ENCODE measurements at places on chromosomes 2 and 18.

DNA sequence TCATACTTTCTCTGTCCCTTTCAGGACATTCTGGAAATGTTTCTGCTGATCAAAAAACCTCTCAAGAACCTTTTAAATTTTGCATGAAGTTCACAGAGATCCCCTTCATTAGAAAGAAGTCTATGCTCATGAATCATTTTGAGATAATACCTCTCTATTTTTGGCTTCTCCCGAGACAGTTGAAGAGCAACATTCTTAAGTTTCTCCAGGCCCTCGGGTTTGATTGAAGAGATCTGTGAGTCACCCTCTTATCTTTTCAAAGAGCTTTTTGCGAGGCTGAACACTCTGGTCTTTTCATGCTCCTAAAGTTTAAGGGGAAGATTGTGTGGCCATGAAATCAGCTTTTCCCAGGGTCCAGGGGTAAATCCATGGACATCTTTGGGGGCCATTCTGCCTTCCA, 354.2 kb downstream of the FBXO15 start:
- DNase-seq: no peak

DNA sequence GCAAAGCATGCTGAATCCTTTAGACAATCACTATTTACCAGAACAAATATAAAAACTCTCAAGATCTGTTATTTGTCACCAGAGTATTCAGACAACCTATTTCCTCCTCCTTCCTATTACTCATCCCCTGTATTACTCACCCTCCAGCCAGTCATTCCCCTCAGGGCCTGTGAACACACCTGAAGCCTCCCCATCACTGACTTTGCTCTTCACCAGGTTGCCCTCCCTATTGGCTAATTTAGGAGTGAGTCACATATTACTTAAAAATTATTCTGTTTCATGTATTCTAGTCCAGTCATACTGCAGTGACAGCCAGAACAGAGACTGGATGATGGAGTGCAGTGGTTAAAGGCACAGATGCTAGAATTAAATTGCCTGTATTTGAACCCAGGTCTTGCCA, 3.7 kb upstream of the ATG16L1 start:
- DNase-seq: peak; percentile 78

DNA sequence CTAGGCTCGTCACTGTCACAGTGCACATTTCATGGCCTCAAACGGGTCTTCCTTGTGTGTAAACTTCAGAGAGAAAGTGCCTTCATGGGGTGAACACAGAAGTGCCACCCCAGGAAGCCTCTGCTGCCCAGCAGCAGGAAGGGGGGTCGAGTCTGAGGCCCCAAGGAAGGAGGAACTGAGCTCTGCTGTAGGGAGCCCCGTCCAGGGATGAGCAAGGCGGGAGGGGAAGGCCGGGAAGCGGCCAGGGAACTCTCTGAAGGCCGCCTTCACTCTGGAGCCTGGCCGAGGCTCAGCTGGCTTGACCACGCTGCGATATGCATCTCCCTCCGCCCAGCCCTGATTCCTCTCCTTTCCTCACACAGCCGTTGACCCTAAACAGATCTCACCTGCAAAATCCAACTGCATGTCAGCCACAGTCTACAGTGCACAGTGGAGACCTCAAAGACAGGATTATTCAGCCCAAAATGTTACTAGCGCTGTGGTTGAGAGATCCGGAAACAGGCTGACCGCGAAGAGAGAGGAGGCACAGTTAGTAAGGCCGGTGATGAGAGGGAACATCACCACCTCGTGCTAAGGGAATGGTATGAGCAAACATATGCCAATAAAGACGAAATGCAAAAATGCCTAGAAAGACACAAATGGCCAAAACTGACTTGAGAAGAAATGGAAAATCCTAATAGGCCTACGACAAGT, 34.2 kb upstream of the CTDP1 start:
- no peak for DNase-seq

GRCh38 chr2:225920621-225921220, 521.2 kb downstream of the NYAP2 start:
- no peak for DNase-seq

DNA sequence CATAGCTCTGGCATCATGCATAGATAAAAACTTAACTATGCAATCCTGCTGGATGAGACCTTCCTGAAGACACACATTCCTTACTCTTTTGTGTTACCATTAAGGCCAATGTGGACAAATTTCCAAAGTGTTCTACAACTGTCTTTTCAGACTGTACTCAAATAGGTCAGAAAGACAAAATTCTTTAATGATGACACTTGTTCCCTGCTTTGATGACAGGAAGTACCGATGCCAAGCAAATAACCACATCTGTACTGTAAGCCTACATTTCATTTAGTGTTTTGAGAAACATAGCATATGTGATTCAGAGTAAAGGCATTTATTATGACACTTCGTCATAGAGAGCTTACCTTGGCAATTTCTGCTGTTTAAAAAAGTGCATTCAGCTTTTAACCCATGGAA, 55.0 kb downstream of the PMAIP1 start:
- no peak for DNase-seq

DNA sequence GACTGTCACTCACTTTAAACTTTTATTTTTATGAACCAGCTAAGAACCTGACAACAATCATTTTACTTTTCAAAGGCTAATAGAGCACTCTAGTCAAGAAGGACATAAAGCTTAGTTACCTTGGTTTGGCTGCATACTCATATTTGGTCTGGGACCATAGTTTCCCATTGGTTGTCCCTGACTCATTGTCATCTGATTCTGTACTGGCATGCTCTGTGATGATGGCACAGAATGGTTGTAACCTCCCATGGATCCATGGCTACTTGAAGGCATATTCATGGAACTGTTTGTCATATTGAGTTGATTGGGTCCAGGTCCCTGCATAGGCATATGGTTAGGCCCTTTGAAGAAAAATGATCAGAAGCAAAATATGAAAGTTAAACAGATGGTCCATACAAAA, 37.9 kb downstream of the SS18 start:
- no peak for DNase-seq

GRCh38 chr2:207091176-207091575, 74.6 kb downstream of the KLF7 start:
- DNase-seq: no peak

DNA sequence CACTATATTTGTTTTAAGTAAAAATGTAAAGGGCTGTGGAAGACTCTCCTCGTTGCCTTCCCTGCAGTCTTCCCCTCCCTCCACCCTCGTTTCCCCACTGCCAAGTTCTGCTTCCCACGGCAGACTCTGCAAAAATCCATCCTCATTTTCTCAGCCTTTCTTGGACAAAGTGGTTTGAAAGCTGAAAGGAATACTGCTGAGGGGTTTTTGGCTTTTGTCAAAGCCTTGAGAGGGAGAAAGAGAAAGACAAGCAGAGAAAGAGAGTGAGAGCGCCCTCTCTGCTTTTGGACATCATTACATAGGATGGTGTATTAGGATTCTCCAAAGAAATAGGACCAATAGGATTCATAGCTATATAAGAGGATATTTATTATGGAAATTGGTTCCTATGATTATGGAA, 455.9 kb upstream of the SOX11 start:
- no peak for DNase-seq

DNA sequence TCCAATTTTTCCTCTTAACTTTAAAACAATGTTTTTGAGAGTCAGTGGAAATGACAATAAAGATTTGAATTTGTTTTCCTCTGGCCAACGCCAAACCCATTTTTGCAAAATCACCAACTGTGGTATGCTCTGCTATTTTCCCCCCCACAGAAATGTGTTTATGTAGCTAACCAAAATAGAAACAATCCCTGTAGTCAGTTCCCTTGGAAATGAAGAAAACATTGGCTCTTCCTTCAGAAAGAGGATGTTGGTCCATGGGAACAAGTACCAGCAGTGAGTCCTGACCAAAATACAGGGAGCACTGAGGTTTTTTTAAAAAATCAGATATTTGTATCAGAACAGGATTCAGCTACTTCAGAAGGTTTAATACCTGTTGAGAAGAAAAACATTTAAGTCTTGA, 65.3 kb downstream of the SLC40A1 start:
- DNase-seq: no peak

GRCh38 chr2:132383956-132384355, 32.6 kb upstream of the GPR39 start:
- DNase-seq: no peak

GRCh38 chr2:215577356-215577755, 141.5 kb upstream of the FN1 start:
- DNase-seq: no peak

GRCh38 chr2:122543815-122544214, 788.4 kb downstream of the TSN start:
- no peak for DNase-seq

DNA sequence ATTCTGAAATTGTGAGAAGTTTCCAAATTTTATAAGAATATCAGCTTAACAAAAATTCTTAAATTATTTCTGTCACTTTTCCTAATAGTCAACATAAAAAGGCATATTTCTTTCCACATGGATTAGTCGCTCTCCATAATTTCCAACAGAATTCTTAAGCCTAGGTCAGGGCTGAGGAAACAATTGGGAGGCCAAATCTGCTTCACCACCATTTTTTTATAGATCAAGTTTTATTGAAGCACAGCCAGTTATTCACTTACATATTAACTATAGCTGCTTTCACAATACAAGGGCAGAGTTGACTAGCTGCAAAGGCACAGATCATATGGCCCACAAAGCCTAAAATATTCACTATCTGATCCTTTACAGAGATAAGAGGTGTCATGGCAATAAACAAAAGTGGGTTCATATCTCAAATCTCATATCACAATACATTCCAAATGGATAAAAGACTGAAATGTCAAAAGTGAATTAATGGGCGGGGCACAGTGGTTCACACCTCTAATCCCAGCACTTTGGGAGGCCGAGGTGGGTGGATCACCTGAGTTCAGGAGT, 18.7 kb downstream of the MEMO1 start:
- no peak for DNase-seq

GRCh38 chr2:37617119-37617892, 54.1 kb downstream of the CDC42EP3 start:
- no peak for DNase-seq

DNA sequence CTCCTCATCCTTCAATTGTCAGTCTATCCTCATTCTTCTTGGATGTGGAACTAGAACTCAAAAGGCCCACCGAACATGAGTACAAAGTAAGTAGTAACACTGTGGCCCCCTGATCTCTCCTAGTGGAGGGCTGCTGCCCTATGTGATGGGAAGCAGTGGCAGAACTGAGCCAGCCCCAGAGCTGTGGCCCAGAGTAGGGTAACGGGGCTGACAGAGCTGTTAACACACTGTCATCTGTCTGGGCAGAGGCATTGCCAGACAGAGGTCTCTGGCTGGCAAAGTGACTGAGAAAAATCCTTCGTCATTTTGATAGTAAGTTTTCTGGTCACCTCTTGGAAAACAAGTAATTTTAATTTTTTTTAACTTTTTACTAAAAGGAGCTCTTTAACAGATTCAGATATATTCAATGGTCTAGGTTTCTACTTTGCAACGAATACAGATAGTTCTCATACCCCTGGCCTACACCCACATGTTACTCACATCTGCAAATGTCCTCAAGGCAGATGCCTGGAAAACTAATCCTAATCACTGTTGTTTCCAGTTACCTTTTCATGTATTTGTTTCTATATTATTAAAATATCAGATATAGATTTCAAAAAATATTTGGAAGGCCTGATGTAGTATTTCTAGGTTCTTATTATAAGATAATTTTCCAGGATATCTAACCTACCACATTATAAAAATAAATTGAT, 588.7 kb downstream of the CPS1 start:
- no peak for DNase-seq

- no peak for DNase-seq
Observed at GRCh38 chr2:108460345-108461037, 11.5 kb downstream of the GCC2 start.

DNA sequence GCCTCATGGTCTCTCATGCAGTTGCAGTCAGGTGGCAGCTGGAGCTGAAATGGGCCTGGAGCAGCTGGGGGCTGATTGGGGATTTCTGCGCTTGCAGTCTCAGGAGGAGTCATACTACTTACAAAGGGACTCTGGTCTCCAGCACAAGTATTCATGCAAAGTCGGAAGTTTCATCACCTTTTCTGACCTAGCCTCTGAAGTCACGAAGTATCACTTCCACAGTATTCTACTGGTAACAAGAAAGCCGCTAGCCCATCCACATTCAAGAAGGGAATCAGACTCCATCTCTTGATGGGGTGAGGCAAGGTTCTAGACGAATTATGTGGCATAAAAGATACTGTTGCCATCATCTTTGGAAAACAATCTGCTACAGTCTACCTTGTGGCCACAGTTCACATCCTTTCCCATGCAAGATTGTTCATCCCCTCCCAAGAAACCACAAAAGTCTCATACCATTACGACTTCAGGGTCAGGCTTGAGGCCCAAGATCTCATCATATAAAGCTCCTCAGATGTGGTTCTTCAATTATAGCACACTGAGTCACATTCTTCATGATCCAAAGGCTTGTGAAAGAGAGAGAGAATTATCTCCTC, 95.3 kb downstream of the SMC6 start:
- DNase-seq: peak; percentile 25

DNA sequence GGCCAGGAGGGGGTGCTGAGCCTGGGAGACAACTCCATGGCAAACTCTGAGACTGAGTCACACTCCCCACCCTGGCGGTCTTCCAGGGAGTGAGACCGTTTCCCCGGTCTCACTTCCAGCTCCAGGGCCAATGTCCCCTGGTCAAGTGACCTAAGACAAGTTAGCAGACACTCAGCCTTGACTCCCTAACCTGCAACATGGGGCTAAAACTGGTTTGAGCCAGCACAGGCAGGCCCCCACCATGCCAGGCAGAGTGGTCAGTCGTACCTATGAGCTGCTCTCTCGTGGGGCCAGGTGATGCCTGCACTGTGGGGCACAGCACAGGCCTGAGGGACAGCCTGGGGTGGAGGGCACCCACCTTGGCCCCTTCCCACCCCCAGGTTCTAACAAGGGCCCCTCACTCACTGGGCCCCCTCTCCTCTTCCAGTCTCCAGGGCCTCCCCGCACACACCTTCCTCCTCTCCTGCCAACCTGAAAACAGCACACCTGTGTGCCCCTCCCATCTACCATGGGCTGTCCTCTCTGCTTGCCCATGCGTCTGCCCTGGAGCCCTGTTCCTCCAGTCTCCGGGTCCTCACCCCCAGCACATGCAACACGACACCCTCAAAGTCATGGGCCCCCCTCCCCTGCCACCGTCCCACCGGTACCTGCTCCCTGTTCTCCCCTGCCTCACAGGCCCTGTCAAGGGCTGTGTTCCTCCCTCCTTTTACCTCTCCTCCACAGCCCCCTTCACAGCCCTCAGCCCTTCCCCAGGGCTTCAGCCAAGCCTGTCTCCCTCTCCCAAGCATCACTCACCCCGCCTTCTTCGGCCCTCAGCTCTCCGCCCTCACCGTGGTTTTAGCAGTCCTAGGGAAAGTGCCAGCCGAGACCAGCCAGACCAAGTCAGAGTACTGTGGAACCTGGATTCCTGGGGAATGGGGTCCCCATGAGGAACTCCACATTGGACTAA, 1.6 kb downstream of the GPR17 start:
- DNase-seq: no peak

GRCh38 chr18:41197967-41198366, 757.1 kb upstream of the PIK3C3 start:
- no peak for DNase-seq

- no peak for DNase-seq
Observed at GRCh38 chr2:202299712-202300111, 34.1 kb downstream of the NOP58 start.

DNA sequence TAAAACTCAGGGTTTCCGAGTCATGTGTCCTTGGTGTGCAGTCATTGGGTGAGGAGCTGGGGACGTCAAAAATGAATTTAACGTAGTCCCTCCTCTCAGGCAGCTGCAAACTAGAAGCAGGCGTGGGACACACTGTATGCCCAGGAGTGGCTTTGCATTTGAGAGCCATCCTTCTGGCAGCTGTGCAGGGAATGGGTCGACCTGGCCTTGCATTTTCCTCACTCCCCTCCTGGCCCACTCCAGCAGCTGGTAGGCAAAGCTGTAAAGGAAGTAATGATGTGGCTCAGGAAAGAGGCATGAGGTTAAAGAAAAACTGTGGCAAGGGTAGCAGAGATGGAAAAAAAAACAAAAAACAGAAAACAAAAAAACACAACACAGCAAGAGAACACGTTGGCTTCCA, 46.5 kb downstream of the RNF144A start:
- DNase-seq: no peak
